ENCODE measurements at places on chromosomes 12 and 14. TPM values are rescaled to one million over a fixed set of nuclear protein-coding genes. Genes with fewer than 3 reads are reported as not detected.

DNA sequence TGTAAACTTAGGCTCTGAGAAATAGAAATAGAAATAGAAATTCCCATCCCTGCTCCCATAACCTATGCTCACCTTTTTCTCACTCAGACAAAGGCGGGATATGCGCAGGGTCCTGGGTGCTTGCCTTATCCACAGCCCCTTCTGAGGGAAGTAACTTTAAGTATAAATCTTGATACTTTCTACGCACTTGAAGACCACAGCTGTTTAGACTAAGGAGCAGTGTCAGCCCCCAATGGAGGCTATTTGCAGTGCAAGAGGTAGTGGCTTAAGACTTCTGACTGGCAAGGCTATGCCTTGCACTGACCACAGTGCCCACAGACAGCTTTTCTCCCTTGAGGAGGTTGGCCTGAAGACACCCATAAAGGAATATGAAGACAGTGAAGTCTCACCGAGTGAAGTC is 35.2 kb downstream of the ASCL1 start:
- no peak for DNase-seq

- DNase-seq, result no peak
Measured at GRCh38 chr12:51225771-51226170, 7.9 kb upstream of the POU6F1 start.

The PTCSC3 gene
- not detected for total RNA-seq

The PRKAG1 gene
- 38.6 TPM for total RNA-seq

DNA sequence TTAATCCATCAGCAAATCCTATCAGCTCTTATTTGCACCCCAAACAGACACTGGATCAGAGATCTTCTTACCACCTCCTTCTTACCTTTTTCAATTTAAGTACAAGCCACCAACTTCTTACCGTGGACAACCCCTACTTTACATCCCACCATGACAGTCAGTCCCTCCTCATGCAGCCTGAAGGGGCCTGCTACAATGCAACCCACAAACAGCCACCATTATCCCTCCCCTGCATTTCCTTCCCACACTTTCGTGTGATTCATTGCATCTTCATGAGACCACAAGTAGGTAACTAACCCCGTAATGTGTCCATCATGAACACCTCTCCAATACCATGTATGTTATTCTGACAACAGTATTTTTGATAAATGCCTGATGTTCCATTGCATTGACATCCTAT is 108.6 kb downstream of the BCL11B start:
- no peak for DNase-seq
